ENCODE measurements at places on chromosomes 1 and 21. TPM values are rescaled to one million over a fixed set of nuclear protein-coding genes. Genes with fewer than 3 reads are reported as not detected.
A peak's percentile ranks its signal among the peaks of the same experiment; 100 is the strongest.

GRCh38 chr1:197841883-197842553 lies 60.4 kb upstream of the C1orf53 start:
- H3K27me3 ChIP-seq: no peaks in the 10 kb centered on the region
- H3K36me3 ChIP-seq: no peaks in the 10 kb centered on the region
- H3K4me3 ChIP-seq: no peak overlapping the region

Gene ABL2
- 23.9 TPM for total RNA-seq

Gene COL24A1
- 0.33 TPM for total RNA-seq

DNA sequence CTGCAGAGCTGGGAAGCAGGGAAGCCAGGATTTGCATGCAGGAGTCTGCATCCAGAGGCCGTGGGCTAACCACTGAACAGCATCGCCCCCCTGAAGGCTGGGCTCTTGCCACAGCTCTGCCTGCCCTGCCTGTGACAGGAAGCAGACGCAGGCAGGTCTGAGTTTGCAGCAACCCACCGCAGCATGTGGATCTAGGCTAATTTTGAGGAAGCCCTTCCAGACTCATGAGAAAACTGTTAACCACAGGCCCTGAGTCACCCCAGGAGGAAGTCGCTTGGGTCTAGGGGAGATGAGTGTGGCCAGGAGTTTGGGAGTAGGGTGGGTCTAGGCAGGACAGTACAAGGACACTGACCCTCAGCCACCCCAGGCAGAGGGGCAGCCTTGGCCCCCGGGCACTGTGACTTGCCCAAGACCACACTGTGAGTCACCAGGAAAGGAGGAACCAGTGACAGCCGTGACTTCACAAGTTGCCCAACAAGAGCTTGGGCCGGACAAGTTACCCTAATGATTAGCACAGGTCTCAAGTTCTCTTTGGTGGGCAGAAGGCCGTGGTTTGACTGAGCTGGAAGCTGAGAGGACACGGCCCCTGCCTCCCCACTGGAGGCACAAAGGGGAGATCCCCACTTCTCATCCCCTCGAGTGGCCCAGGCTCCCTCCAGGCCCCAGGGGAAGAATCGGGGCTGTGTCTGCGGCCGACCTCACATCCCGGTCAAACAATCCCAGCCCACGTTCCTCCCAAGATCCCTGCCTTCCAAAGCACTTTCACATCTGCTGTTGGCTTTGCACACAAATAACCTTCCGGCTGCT lies 826 bp downstream of the LAPTM5 start:
- H3K4me1 ChIP-seq: peaks cover 2% of the 10 kb centered on the region
- no peaks in the 10 kb centered on the region for H3K36me3 ChIP-seq
- no peaks in the 10 kb centered on the region for H3K27me3 ChIP-seq
- peak; percentile 37 for DNase-seq

GRCh38 chr1:181503171-181503810 lies 20.0 kb downstream of the CACNA1E start:
- H3K36me3 ChIP-seq: no peaks in the 10 kb centered on the region
- H3K27ac ChIP-seq: peak overlapping the region; percentile 58
- DNase-seq: peak; percentile 24
- no peak overlapping the region for H3K4me3 ChIP-seq
- H3K27me3 ChIP-seq: no peaks in the 10 kb centered on the region

GRCh38 chr1:33348676-33349080 lies 27.8 kb upstream of the A3GALT2 start:
- no peaks in the 10 kb centered on the region for H3K4me1 ChIP-seq
- H3K27ac ChIP-seq: peak overlapping the region; percentile 100

Gene KIRREL1
- 34.1 TPM for total RNA-seq

- no peak for DNase-seq
- H3K4me1 ChIP-seq: peaks cover 30% of the 10 kb centered on the region
- H3K27ac ChIP-seq: peak overlapping the region; percentile 94
- no peaks in the 10 kb centered on the region for H3K27me3 ChIP-seq
- no peak overlapping the region for H3K4me3 ChIP-seq
Measured at GRCh38 chr1:36149973-36150295, 648 bp upstream of the TRAPPC3 start.

DNA sequence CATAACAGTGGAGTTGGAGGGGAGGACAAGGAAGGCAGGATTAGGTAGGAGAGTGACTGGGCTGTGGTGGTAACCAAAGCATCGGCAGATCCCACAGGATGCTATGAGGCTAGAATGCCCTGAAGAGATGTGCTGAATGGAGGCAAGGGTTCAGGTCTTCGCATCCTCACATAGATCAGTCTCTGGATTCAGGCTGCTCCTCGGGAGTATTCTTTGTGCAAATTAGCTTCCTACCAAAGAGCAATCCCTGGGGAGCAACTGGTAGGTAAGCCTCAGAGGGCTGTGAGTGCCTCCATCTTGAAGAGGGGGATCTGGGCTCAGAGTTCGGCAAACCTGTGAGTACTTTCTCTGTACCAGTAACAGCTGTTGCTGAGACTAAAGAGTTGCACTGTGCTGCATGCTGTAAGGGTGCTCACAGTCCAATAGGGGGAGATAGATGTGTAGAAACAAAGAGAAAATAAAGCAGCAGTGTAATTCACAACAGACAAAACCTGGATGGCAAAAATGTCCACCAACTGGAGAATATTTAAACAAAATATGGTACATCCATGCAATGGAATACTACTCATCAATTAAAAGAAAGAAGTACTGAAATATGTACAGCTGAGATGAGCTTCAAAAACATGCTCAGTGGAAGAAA lies 322.4 kb upstream of the DEPDC1 start:
- no peak for DNase-seq
- no peak overlapping the region for H3K27ac ChIP-seq
- no peaks in the 10 kb centered on the region for H3K27me3 ChIP-seq
- H3K4me3 ChIP-seq: no peak overlapping the region

Gene AMY2A
- 1.3 TPM for total RNA-seq

DNA sequence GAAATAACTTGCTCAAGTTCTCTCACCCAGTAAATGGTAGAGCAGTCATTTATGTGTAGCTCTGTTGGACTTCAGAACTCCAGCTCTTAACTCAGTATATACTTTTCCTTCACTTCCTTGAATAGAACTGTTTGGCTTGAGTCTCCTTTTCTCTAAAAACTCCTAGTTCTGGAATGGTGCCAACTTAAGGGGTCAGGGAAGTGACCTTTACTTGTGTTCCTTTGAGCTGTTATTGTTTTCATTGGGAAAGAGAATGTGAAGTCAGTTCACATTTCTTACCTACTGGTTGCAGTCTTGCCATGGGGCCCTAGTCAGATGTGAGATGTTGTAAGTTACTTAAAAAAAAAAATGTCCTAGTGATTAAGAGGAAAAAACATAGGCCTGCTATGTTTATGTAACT lies 77.0 kb upstream of the MACF1 start:
- peaks cover 11% of the 10 kb centered on the region for H3K4me1 ChIP-seq
- H3K27me3 ChIP-seq: no peaks in the 10 kb centered on the region
- H3K4me3 ChIP-seq: no peak overlapping the region
- DNase-seq: no peak
- peak overlapping the region; percentile 87 for H3K27ac ChIP-seq
- H3K36me3 ChIP-seq: no peaks in the 10 kb centered on the region

GRCh38 chr1:78079580-78079979 lies 33.8 kb downstream of the GIPC2 start:
- H3K36me3 ChIP-seq: no peaks in the 10 kb centered on the region
- H3K4me1 ChIP-seq: no peaks in the 10 kb centered on the region
- no peaks in the 10 kb centered on the region for H3K27me3 ChIP-seq
- no peak overlapping the region for H3K4me3 ChIP-seq
- DNase-seq: no peak

Gene VWA5B1
- 0.29 TPM for total RNA-seq

Gene ORC1
- 0.33 TPM for total RNA-seq

DNA sequence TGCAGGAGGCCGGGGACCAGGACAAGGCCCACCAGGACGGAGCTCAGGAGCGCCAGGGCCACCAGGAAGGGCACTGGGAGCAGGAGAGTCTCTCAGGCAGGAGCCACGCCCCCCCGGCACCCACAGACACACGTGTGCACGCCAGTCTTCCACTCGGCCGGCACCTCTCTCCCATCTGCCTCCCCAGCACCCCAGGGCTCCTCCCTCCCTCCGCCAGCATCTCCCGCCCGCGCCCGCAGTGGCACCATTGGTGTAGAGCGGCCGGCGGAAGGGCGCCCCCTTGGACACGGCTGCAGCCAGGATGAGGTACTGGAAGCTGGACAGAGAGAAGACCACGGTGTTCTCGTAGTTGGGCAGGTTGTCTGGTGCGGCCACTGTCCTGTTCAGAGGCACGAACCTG lies 6.1 kb upstream of the MFAP2 start:
- H3K4me1 ChIP-seq: no peaks in the 10 kb centered on the region
- DNase-seq: no peak
- no peak overlapping the region for H3K4me3 ChIP-seq
- no peaks in the 10 kb centered on the region for H3K36me3 ChIP-seq
- H3K27me3 ChIP-seq: no peaks in the 10 kb centered on the region

DNA sequence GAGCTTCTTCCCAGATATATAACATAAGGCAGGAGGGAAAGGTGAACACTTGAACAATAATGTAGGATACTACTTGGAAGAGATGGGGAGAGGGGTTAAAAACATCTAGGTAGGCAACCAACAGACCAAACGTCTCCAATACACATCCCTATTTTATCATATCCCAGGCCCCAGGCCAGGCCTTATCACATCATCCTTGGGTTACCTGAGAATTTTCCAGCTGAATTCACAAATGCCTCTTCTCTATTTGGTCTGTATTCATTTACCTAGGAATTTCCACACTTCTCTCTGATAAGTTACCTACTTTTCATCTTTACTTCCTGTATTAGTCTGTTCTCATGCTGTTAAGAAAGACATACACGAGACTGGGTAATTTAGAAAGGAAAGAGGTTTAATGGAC lies 141.9 kb upstream of the C1orf21 start:
- H3K4me3 ChIP-seq: no peak overlapping the region
- no peaks in the 10 kb centered on the region for H3K36me3 ChIP-seq
- H3K27me3 ChIP-seq: no peaks in the 10 kb centered on the region
- H3K4me1 ChIP-seq: no peaks in the 10 kb centered on the region

Gene SAMSN1
- 15.4 TPM for total RNA-seq

Gene SMIM1
- total RNA-seq: 4.7 TPM

DNA sequence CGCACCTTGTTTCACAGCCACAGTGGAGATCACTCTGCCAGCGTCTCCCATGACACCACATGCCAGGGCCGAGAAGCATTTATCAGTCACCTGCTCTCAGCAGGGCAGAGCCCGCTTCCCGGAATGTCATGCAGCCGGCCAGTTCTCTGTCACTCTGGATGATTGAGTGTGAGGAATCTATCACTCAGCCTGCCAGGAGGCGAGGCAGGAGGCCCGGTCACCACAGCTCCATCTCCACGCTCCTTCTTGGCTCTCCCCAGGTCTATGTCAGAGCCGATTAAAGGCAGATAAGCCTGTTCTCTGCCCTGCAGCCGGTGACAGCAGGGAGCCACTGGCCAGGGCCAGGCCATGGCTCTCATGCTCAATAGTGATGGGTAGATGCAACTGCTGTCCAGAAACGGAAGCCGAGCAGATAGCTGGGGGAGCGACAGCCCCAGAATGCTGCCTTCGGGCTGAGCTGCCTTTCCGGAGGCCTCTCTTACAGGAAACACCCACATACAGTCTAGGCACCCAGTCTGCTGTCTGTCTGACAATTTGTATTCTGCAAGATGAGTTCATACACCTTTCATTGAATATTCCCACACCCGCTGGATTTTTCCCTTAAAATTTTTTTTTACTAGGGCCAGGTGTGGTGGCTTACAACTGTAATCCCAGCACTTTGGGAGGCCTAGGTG lies 64.1 kb downstream of the ACTL8 start:
- H3K27me3 ChIP-seq: no peaks in the 10 kb centered on the region
- no peak for DNase-seq

DNA sequence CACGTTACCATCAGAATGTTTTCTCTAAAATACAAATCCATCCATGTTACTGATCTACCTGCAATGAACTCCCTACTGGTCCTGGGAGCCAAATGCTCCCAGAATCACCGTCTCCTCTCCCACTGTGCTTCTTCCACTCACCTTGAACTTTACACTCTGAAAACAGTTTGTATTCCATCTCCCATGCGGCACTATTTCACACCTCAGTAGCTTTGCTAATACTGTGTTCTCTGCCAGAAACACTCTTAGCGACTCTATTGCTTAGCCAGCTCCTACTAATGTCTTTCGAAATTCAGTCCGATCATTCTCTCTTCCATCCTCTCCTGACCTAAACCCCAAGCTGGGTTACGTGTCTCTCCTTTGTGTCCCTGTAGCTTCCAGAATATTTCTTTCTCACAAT lies 284.4 kb upstream of the DUSP10 start:
- H3K27me3 ChIP-seq: no peaks in the 10 kb centered on the region
- H3K4me3 ChIP-seq: no peak overlapping the region
- DNase-seq: no peak

Gene GPX7
- 20.3 TPM for total RNA-seq

Gene CFAP141
- total RNA-seq: not detected

DNA sequence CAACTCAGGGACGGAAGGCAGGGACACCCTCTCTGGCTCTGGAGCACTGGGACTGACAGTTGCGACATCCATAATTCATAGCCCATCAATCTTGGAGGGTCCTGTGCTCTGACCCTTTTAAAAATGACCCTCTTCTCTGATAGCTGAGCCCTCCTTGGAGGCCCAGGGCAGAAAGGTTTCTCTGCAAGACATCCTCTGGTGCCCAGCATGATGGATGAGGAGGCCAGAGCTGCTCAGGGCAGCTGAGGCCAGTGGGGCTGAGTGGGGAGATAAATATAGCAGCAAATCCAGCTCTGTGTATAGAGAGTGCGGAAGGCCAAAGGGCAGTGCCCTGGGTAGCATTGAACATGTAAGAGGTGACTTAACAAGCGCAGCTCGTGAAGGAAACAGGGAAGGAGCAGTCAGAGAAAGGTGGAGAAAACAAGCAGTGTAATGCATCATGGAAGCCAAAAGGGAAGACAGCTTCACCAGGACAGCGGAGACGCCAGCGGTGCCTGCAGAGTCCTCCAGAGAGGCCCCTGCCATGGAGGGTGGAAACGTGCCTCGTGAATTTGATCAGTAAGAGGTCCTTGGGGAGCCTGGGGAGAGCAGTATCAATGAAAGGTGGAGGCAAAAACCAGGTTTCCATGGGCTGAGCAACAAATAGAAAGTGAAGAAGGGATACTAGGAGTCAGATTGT lies 50.4 kb upstream of the FMOD start:
- no peaks in the 10 kb centered on the region for H3K4me1 ChIP-seq
- no peaks in the 10 kb centered on the region for H3K36me3 ChIP-seq
- DNase-seq: no peak
- no peaks in the 10 kb centered on the region for H3K27me3 ChIP-seq
- peak overlapping the region; percentile 72 for H3K27ac ChIP-seq

DNA sequence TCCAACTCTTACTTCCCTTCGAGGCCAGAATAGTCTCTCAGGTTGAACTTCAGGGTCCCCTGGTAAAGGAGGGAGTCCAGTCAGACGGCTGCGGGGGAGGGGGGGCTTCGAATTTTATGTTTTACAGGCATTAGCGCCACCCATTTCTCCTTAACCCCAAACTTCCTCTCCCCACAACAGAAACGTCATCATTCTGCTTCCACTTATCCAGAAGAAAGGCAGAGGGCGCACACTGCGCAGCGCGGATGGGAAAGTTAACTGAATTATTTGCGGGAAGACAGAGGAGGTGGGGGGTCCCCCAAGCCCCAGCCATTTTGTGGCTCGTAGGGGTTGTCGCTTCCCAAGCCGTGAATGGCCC lies 529 bp upstream of the PRMT2 start:
- no peaks in the 10 kb centered on the region for H3K27me3 ChIP-seq
- DNase-seq: no peak
- peak overlapping the region; percentile 99 for H3K27ac ChIP-seq
- H3K4me1 ChIP-seq: no peaks in the 10 kb centered on the region
- H3K36me3 ChIP-seq: no peaks in the 10 kb centered on the region

- H3K4me1 ChIP-seq: no peaks in the 10 kb centered on the region
- H3K27ac ChIP-seq: no peak overlapping the region
- no peaks in the 10 kb centered on the region for H3K36me3 ChIP-seq
- no peak overlapping the region for H3K4me3 ChIP-seq
Measured at GRCh38 chr21:14306126-14306907, 76.6 kb downstream of the HSPA13 start.

Gene SPATA17
- 0.48 TPM for total RNA-seq
